Upper lobe of right lung (tissue), 1 donor: ENCODE measurements at places on chromosomes 12 and 14. TPM values are rescaled to one million over a fixed set of nuclear protein-coding genes. Genes with fewer than 3 reads are reported as not detected.

The ACSM4 gene
- not detected for total RNA-seq

The JPH4 gene
- total RNA-seq = 6.2 TPM

The KRT3 gene
- not detected for total RNA-seq

DNA sequence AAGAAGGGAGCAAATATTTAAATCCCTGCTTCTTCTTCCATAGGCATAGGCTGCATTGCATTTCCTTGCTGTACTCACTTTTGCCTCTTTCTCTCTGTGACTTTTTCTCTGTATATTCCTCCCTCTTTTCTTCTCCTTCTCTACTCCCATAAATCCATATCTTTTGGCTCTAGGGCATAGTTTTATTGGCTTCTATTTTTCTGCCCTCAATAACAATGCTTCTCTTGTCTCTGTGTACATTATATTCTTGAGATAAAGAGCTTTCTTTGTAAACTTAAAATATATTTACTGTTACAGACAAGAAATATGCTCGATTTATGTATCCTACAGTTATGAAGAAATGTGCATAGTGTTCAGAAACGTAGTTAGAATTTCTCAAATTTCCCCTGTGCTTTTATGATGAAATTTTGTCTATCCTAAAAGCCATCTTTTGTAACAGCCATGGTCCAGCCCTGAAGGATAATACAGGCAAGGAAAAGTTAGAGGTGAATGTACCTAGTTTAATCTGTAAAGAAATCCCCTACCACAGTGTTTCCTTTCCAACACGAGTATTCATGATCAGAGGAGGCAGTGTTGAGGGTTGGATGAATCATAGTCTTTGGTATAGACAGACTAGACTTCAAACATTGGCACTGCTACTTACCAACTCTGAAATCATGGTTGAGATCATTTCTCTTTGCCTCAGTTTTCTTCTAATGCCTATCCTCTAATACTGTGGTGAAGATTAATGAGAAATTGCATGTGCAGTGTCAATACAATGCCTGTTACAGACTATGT lies 173.3 kb upstream of the FAR2 start:
- no peak overlapping the region for H3K4me3 ChIP-seq
- no peaks in the 10 kb centered on the region for H3K36me3 ChIP-seq
- H3K27ac ChIP-seq = no peak overlapping the region
- no peaks in the 10 kb centered on the region for H3K4me1 ChIP-seq

GRCh38 chr12:97886511-97887176 lies 424.0 kb downstream of the RMST start:
- no peaks in the 10 kb centered on the region for H3K36me3 ChIP-seq
- DNase-seq = no peak
- no peaks in the 10 kb centered on the region for H3K27me3 ChIP-seq
- H3K4me1 ChIP-seq = no peaks in the 10 kb centered on the region
- no peak overlapping the region for H3K27ac ChIP-seq

- DNase-seq = no peak
- no peak overlapping the region for H3K4me3 ChIP-seq
- no peaks in the 10 kb centered on the region for H3K36me3 ChIP-seq
- no peak overlapping the region for H3K27ac ChIP-seq
Observed at GRCh38 chr14:96062010-96062409, 22.8 kb downstream of the C14orf132 start.

DNA sequence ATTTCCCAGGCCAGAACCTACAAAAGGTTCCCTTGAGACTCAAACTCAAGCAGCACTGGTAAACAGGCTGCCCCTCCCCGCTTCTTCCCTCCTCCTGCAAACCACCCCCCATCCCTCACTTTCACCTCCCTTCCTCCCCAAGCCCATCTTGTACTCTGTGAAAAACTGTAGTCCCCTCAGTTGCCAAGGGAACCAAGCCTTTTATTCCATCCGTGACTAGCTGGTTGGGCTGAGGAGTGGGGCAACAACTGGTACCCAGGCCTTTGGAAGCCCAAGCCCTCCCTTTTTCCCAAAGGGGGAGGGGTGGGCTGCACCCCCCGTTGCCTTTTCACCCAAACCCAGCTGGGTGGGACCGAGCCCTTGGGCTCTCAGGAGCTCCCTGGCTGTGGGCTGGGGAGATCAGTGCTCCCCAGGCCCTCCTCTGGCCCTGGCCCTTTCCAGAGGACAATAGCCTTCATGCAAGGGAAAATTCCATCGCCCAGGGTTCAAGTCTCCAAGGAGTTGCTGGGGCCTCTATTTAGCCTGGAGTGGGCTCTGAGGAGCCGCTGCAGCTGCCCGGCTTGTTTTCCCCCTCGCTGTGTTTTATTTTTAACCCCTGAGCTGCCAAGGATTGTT lies 61.9 kb downstream of the ZFP36L1 start:
- H3K4me1 ChIP-seq = peaks cover 31% of the 10 kb centered on the region
- H3K36me3 ChIP-seq = no peaks in the 10 kb centered on the region
- H3K27ac ChIP-seq = no peak overlapping the region
- H3K27me3 ChIP-seq = no peaks in the 10 kb centered on the region
- no peak overlapping the region for H3K4me3 ChIP-seq

The ABCC9 gene
- 32.6 TPM for total RNA-seq

GRCh38 chr12:58313091-58313855 lies 371.9 kb downstream of the ATP23 start:
- no peaks in the 10 kb centered on the region for H3K4me1 ChIP-seq
- no peak for DNase-seq
- H3K27me3 ChIP-seq = no peaks in the 10 kb centered on the region
- no peak overlapping the region for H3K27ac ChIP-seq
- H3K4me3 ChIP-seq = no peak overlapping the region
- H3K36me3 ChIP-seq = no peaks in the 10 kb centered on the region

DNA sequence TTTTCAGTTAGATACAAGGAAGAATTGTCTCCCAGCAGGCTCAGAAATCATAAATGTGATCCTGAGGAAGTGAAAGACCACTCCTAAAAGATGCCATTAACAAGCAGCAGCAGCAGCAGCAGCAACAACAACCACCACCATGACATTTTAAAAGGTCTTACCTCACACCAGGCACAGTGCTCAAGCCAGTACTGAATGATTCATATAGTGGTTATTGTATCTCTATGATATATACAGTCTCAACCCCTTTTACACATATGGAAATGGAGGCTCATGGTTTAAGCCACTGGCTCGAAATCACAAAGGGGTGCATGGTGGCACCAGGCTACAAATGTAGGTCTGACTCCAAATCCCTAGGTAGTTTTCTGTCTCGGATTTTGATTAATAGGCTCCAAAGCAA lies 126.9 kb downstream of the KTN1 start:
- H3K4me3 ChIP-seq = no peak overlapping the region
- H3K4me1 ChIP-seq = peaks cover 5% of the 10 kb centered on the region
- no peaks in the 10 kb centered on the region for H3K27me3 ChIP-seq
- no peak overlapping the region for H3K27ac ChIP-seq
- H3K36me3 ChIP-seq = no peaks in the 10 kb centered on the region

DNA sequence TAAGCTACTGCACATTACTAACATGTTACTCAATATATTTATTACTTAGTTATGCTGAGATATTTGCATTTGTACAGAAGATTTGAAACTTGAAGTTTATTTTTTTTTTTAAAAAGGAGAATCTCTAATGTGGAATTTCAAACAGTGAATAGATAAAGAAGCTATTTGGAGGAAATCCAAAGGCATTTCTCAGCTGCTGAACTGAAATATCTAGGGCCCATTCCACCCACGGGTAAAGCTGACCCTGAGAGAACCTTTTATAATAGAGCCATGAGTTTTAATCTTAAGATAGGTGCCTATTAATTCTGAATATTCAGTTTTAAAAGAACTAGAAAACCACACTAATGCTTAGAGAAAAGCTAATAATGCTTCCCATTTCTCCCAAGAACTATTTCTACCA lies 225.4 kb upstream of the CAND1 start:
- no peaks in the 10 kb centered on the region for H3K27me3 ChIP-seq
- no peaks in the 10 kb centered on the region for H3K4me1 ChIP-seq
- H3K4me3 ChIP-seq = no peak overlapping the region

The NGB gene
- total RNA-seq = not detected

- H3K4me3 ChIP-seq = no peak overlapping the region
- no peaks in the 10 kb centered on the region for H3K4me1 ChIP-seq
- no peak for DNase-seq
Observed at GRCh38 chr12:124796303-124796960, 67.2 kb downstream of the SCARB1 start.

The SOAT2 gene
- not detected for total RNA-seq

The GPD1 gene
- 32.9 TPM for total RNA-seq

DNA sequence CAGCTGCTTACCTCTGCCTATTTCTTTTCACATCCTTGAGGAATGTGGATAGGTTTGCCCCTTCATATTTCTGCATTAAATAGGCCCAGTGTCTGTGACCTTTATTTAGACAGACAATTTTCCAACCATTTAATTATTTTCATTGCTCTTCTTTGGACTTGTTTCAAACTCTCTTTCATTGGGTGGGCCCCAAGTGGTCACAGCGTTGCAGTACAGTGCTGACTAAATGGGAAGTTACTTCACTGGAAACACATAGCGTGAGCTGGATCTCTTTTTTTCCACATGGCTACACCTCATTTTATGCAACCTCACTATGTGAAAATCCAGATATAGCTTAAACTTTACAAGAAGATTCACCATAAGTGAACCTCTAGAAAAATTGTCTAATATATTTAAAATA lies 438.9 kb downstream of the ADAMTS20 start:
- H3K36me3 ChIP-seq = no peaks in the 10 kb centered on the region
- no peaks in the 10 kb centered on the region for H3K4me1 ChIP-seq
- no peaks in the 10 kb centered on the region for H3K27me3 ChIP-seq
- no peak for DNase-seq

GRCh38 chr12:108117163-108117849 lies 11.8 kb upstream of the WSCD2 start:
- no peaks in the 10 kb centered on the region for H3K36me3 ChIP-seq
- H3K4me1 ChIP-seq = no peaks in the 10 kb centered on the region
- no peak overlapping the region for H3K27ac ChIP-seq
- H3K27me3 ChIP-seq = peaks cover 6% of the 10 kb centered on the region

GRCh38 chr12:11732715-11733114 lies 83.2 kb downstream of the ETV6 start:
- no peak for DNase-seq
- H3K4me3 ChIP-seq = no peak overlapping the region
- H3K27ac ChIP-seq = no peak overlapping the region
- peaks cover 34% of the 10 kb centered on the region for H3K4me1 ChIP-seq
- no peaks in the 10 kb centered on the region for H3K36me3 ChIP-seq

The KRT84 gene
- not detected for total RNA-seq

DNA sequence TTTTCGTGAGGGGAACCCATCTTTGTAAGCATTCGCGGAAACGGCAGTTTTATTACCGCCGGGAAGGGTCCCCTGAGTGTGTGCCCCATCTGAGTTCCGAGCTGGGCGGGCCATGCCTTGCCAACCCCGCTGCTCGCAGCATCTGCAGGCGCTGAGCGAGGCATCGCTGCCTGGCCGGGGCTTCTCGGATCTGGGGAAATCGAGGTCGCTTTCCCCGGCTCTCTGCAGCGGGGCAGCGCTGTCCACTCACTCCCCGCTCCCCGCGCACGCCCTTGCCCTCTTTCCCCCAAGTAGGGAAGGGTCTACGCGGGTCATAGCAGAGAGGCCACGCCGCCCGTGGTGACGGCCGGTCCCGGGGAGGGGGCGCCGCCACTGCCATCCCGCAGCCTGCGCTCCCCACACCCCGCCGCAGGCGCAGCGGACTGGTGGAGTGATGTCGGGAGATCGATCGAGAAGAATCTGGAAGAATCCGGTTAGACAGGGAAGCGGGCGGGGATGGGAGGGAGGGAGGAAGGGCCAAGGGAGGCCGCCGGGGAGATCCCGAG lies 507 bp upstream of the FKBP4 start:
- H3K36me3 ChIP-seq = peaks cover 20% of the 10 kb centered on the region
- no peaks in the 10 kb centered on the region for H3K27me3 ChIP-seq
- no peak overlapping the region for H3K27ac ChIP-seq
- H3K4me3 ChIP-seq = peak overlapping the region; percentile 68

DNA sequence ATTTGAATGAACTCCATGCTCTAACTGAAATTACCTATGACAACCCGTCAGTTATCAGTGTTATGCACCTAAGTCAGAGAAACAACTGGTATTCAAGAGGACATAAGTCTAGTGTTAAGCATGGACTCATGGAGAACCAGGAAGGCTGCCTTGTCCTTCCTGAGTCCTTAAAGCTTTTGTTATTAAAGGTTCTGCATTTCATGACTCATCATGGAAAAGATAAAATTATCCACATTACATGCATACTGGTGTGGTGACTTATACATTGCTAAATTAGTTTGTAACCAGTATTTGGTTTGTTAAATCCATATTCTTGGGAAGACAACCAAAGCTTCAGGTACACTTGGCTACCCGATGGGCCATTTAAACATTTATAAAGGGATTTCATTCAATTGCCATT lies 6.5 kb upstream of the OR4E1 start:
- H3K4me3 ChIP-seq = no peak overlapping the region
- no peaks in the 10 kb centered on the region for H3K27me3 ChIP-seq
- no peaks in the 10 kb centered on the region for H3K36me3 ChIP-seq
- no peak for DNase-seq
- no peak overlapping the region for H3K27ac ChIP-seq

DNA sequence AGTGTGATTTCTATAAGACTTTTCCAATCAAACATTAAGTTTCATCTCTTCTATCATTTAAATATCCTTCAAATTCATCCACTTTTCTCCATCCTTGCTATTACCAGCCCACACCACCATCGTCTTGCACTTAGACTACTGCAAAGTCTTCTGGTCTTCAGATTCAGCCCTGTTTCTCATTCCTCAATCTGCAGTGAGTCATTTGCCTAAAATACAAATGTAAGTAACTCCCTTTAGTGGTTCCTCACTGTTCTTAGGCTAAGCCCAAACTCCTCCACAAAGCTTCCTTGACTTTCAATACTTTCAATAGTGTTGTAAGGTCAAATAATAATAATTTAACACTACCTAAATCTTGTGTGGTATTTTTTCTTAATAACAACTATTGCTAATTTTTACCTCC lies 83.3 kb downstream of the PLEKHG7 start:
- H3K36me3 ChIP-seq = peaks cover 10% of the 10 kb centered on the region
- H3K27ac ChIP-seq = no peak overlapping the region
- no peak for DNase-seq
- H3K27me3 ChIP-seq = no peaks in the 10 kb centered on the region
- no peak overlapping the region for H3K4me3 ChIP-seq

The PIWIL1 gene
- total RNA-seq = not detected

GRCh38 chr14:102474934-102475333 lies 34.6 kb downstream of the ANKRD9 start:
- no peaks in the 10 kb centered on the region for H3K27me3 ChIP-seq
- peak; percentile 86 for DNase-seq
- H3K4me3 ChIP-seq = no peak overlapping the region
- H3K36me3 ChIP-seq = no peaks in the 10 kb centered on the region

The ANO2 gene
- 36.8 TPM for total RNA-seq

The CIDEB gene
- 18.8 TPM for total RNA-seq

The FGF23 gene
- total RNA-seq = not detected

- no peaks in the 10 kb centered on the region for H3K36me3 ChIP-seq
- no peaks in the 10 kb centered on the region for H3K27me3 ChIP-seq
- no peak overlapping the region for H3K27ac ChIP-seq
- no peak overlapping the region for H3K4me3 ChIP-seq
- no peaks in the 10 kb centered on the region for H3K4me1 ChIP-seq
Observed at GRCh38 chr12:103269946-103270345, 225.8 kb downstream of the C12orf42 start.

The TAS2R19 gene
- total RNA-seq = 3.2 TPM

GRCh38 chr12:60072911-60073310 lies 477.1 kb downstream of the SLC16A7 start:
- no peak overlapping the region for H3K27ac ChIP-seq
- no peak overlapping the region for H3K4me3 ChIP-seq
- no peak for DNase-seq
- no peaks in the 10 kb centered on the region for H3K36me3 ChIP-seq
- no peaks in the 10 kb centered on the region for H3K27me3 ChIP-seq
